ENCODE measurements at places on chromosomes 12 and 14.
A peak's percentile ranks its signal among the peaks of the same experiment; 100 is the strongest.

GRCh38 chr12:8680533-8680932, 17.3 kb upstream of the RIMKLB start:
- DNase-seq, result no peak

DNA sequence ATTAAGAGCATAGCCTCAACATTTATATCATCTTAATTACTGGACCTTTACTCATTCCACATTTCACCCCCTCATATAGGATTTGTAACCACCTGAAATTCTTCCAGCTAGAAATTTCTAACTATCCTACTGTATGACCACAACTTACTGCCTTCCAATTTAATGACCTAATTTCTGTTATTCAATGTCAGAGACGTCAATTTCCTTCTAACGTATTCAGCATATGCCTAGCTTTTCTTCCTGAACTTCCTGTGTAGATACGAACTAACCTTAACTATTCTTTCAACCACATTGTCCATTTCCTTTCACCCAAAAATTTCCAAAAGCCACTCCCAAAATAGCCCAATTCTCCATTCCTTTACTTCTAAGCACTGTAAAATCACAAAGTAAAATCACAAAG, 108.0 kb downstream of the EEA1 start:
- DNase-seq, result no peak

- DNase-seq, result no peak
Observed at GRCh38 chr12:80917651-80918050, 20.1 kb downstream of the LIN7A start.

DNA sequence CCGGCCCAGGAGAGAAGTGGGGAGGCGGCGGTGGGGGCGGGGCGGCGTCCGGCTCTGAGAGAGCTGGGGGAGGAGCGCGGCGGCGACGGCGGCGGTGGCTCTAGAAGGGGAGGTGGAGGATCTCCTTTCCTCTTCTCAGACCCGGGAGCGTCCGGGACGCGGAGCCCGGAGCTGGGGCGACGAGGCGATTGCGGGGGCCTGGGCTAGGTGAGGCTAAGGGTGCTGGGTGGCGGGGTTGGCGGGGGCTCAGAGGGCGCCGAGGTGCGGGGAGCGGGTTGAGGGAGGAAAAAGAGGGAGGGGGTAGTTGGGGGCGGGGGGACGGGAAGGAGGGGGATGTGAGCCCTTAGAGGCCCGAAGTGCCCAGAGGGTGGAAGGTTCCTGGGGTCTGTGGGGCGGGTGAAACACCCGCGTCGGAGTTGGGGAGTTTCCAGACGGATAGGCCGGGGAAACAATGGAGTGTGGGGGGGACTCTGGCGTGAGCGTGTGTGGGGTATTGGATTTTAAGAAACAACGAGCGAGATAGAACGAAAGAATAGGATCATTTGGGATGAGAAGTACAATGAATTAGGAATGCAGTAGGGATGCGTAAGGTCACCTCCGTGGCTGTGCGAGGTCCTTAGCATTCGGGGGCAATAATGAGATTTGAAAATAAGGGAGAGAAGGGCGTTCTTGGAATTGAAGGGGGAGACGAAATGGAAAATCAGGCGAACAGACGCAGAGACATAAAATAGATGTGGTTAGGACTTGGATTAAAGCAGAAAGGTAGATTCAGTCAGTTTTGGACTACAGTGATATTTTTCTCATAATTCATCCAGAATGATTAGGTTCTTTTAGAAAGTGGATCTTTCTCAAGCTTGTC, at the start of gene SPATS2:
SPATS2 (plus strand) TSS at position 82 of the 859 bp plus-strand sequence. CDS start 93,551 bp downstream, outside the sequence.
- DNase-seq, result no peak

DNA sequence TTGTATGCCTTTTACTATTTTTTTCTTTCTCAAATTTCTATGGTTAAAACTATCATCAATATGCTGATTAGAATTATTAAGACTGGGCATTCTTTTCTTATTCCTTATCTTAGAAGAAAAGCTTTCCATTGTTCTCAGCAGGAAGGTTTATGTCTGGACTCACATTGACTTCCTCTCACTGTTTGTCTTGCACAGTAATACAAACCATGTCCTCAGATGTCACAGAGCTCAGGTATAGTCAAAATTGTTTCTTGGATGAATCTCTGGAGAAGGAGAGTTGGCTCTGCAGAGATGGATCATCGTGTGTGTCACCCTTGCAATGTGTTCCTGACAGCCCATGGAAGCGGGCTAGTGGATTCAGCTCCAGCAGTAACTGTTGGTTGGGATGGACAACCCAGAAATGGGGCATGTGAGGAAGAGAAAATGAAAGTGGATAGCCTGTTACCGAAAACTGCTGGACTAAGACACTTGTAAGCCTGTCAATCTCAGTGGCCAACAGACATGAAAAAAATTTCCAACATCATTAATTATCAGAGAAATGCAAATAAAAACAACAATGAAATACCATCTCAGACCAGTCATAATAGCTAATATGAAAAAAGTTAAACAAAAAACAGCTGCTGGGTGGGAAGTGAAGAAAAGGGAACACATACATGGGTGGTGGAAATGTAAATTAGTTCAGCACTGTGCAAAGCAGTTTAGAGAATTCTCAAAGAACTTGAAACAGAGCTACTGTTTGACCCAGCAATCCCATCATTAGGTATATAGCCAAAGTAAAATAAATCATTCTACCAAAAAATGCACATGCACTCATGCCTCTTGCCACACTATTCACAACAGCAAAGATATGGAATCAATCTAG, 967.8 kb downstream of the TMEM121 start:
- DNase-seq, result no peak

DNA sequence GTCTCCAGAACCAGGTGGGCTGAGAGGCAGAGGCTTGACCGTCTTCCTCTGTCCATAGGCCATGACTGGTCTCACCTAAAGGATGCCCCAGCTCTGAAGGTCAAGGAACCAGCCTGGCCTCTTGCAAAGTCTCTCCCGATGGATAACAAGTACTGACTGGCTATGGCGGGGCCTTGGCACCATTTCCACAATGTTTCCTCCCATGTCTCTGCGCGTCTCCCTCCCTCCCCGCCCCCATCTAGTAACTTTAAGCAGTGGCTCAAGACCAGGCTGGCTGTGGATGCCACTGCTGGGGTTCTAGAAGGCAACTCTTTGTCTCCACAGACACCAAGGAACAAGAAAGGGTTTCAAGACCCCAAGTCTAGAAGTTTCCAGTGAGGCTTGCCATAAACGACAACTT, 275.5 kb downstream of the DPF3 start:
- no peak for DNase-seq

GRCh38 chr14:76484355-76484754, 108.4 kb downstream of the ESRRB start:
- no peak for DNase-seq

- no peak for DNase-seq
Observed at GRCh38 chr12:39572551-39572950, 47.1 kb downstream of the ABCD2 start.

- DNase-seq, result no peak
Observed at GRCh38 chr14:39683691-39684260, 251.5 kb upstream of the FBXO33 start.

- no peak for DNase-seq
Observed at GRCh38 chr12:131067981-131068851, 114.5 kb downstream of the ADGRD1 start.

- DNase-seq, result peak; percentile 85
Observed at GRCh38 chr12:50763639-50764285, at the start of gene ATF1. Gene ATF1 (plus strand): TSS chr12:50764101. CDS start chr12:50780146, 16,045 bp downstream.

GRCh38 chr12:12521044-12521485, 41.6 kb downstream of the DUSP16 start:
- no peak for DNase-seq

DNA sequence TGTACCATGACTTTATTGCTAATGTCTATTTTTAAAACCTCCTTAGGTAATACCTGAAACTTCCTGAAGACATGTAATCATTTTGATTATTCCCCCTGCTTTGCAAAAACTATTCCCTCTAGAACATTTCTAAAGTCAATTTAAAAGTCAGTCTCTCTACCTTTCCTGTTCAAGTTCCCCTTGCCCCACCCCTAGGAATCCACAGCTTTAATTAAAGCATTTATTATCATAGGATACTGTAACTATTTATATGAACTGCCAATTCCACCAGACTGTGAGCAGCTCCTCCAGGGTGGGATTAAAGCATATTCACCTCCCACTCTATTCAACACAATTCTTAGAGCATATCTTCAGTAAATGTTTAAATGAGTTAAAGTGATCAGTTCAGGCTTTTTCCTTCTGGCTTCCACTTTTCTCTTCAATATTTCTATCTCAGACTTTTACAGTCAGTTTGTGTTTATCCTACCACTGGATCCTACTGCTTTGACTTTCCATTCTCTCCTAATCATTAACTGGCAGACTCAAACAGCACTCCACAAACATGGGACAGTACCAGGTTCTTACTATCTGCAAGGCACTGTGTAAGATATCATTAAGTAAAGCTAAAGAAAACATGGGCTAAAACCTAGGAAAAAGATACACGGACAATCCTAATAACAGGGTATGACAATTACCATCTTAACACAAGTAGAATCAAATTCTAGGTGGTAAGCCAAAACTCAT, 39.1 kb downstream of the PTPN21 start:
- no peak for DNase-seq

DNA sequence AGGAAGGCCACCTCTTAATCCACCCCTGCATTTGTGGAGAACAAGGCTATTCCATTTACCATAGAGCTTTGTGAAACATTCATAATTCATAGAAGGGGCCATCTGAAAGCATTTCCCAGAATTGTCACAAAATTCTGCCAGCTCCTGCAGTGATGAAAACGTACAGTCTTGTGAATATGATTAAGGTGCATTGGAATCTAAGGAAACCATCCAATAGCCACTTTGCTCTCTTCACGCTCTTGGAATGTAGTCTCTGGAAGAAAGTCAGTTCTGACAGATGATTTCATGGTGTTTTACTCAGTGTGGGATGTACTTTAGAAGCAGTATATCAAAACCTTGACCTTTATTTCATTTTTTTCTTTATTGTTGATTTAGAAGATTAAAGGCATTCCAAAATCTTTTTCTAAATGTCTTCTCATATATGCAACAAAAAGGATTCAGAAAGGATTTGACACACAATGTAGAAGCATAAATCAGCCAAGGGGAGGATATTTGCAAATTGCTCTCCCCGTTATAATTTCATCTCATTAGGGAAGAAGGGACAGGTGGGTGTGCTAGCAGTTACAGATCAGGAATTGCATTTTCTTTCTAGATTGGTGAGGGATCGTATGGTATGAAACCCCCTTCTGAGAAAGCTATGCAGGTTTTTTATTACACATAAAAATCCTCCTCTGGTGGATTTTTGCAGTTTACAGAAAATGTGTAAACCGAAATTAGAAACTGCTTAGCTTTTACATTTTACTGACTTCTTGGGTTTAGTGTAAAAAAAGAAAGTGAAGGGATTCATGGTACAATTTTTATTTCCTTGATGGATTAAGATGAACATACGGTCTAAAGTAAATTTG, 390.2 kb downstream of the LRIG3 start:
- no peak for DNase-seq

DNA sequence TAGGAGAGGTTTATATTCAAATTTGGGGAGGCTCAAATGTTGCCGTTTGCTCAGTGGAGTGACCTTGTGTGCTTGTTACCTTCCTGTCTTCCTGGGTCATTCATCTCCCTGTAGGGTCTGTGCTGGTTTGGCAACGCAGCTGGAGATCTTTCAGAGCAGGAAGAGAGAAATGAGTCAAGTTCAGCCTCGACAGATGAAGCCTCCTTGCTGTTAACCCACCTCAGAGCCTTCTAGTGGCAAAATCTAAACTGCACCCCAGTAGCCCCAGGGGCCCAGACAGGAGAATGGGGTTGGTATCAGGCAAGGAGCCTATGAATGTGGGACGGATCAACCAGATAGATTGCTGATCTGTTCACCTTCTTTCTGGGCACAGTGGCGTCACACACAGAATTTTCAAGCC, 999.3 kb downstream of the VRK1 start:
- DNase-seq, result no peak

- DNase-seq, result no peak
Observed at GRCh38 chr14:99726538-99727095, 42.5 kb downstream of the CYP46A1 start.

DNA sequence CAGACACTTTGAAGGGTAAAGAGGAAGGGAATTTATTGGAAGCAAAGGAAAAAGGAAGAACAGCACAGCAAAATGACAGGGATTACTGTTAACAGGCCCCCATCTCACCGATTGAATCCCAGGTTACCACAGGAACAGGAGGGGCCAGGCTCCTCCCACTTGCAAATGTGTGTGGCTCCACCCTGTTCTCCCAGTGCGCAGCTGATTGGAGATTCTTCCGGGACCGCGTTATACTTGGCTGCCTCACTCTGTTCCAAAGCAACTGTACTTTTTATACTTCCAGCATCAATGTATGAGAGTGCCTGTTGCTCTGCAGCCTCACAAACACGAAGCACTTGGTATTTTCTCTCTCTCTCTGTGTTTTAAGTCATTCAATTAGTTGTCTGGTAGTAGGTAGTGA, 273.6 kb upstream of the MDGA2 start:
- no peak for DNase-seq

DNA sequence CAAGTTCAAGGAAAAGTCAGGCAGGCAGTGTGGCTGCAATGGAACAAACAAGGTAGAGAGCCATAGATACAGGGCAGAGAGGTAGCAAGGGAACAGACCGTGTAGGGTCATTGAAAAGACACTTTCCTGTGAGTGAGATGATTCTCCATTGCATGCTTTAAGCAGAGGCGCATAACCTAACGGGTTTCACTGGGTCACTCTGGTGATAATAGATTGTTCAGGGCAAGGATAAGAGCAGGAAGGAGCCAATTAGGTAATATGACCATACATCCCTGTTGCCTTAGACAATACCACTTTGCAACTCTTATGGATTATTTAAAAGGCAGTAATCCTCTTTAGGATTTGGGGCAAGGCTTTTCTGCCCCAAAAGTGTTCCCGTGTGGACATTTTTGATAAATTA, 214.1 kb downstream of the PTPRO start:
- DNase-seq, result no peak

DNA sequence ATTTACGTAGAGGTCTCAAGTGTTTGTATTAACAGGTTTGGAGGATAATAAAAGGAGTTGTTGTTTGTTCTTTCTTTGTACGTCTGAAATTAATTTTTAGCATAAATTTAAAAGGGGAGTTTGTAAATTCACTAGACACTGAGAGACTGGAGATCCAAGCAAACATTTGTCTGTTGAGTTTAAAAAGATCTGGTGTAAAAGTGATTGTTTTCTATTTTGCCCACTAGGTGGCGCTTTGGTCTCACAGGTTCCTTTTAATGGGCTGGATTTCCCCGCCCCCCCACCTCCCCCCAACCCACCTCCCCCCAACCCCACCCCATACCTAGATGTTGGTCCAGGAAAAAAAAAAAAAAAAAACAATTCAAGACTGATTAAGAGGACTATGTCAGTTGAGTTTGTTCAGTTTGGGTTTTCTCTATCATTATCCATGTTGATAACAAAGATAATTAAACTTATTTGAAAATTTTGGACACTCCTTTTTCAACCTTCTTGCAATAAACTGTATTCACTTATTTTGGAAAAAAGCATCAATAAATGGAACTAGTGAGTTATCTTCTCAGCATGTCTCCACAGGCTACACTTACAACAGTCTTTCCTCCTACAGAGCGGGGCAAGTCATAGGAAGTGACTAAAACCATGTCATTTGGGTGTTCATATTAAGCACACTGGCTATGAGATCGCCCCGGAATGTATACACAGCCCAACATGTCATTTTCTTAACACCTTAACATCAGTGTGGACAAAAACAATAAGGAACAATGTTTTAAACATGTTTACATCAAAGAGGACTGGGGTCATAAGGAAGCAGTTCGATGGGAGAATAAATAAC, 841.1 kb downstream of the NRXN3 start:
- no peak for DNase-seq

Measured in stimulated activated CD4-positive, alpha-beta T cell treated with anti-CD3 and anti-CD28 coated beads, Interleukin-12 subunit alpha, Interleukin-12 subunit beta, amount 100 ng/mL, for 4 hours (primary cell).